ENCODE measurements at places on chromosomes 2 and 18.

GRCh38 chr2:196440413-196440812 lies 199.1 kb upstream of the CCDC150 start:
- peak; percentile 34 for DNase-seq

DNA sequence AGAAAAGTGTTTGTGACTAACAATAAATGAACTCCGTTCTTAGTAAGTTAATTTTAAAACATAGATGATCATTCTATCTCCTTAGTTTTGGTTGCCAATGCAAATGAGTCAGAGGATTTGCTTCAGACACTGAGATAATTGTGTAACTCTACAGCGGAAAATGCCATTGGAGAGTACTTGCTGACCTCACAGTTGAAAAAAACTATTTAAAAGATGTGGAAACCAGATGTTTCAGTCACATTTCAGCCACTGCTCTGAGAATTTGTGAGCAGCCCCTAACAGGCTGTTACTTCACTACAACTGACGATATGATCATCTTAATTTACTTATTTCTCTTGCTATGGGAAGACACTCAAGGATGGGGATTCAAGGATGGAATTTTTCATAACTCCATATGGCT lies at the start of gene TNFAIP6:
Gene TNFAIP6 (plus strand): TSS at position 234 of the 400 bp plus-strand sequence. CDS start 75 bp downstream, at position 309.
- peak; percentile 98 for DNase-seq

DNA sequence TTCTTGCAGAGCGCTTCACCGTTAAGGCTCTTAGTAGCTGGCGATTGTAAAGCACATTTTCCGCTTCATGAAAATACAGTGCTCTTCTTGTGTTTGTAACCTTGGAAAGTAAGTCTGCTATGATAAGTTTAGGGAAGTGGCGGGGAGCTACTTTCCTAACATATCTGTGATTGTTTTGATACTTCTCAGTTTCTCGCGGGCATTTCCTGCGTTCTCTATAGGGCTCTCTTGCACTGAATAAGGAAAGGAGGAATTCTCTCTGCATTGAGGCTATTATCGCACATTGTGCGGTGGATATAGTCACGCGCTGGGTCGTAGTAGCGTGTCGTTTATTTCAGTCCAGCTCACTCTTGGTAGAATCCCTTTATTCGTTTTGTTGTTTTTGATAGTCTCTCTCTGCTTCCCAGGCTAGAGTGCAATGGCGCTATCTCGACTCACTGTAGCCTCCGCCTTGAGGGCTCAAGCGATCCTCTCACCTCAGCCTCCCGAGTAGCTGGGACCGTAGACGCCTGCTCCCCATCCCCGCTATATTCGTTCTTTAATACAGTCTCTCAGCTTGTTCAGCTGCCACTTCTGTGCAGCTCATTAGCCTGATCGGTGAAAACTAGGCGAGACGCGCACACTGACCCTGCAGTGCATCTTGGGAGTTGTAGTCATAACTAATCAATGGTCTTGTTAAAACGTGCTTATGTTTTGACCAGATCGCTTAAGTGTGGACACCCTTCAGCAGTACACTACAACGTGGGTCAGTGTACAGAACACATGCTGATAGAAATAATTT lies 1.0 kb upstream of the PPP4R3B start:
- DNase-seq, result peak; percentile 77

- no peak for DNase-seq
These were observed 55.5 kb downstream of the RPIA start for GRCh38 chr2:88746929-88747490.

All from adipocyte (in vitro differentiated cells).